Sigmoid colon (tissue), 7 donors: ENCODE measurements at places on chromosomes 1 and 21. TPM values are rescaled to one million over a fixed set of nuclear protein-coding genes. Genes with fewer than 3 reads are reported as not detected.

Gene FCN3
- 0.49 TPM for total RNA-seq

Gene WNT9A
- 25.5 TPM for total RNA-seq

Gene SLC1A7
- total RNA-seq = 0.16 TPM

Gene RCSD1
- 9.4 TPM for total RNA-seq

Gene PTCH2
- 0.68 TPM for total RNA-seq

Gene PROK1
- not detected for total RNA-seq

Gene CNR2
- not detected for total RNA-seq

Gene EFNA1
- 15.5 TPM for total RNA-seq

Gene SHISA4
- total RNA-seq = 17.1 TPM

Gene SAMD11
- 4.6 TPM for total RNA-seq

Gene LRRIQ3
- total RNA-seq = 0.81 TPM

Gene FAM151A
- not detected for total RNA-seq

Gene CFHR5
- not detected for total RNA-seq

Gene GNAT2
- total RNA-seq = not detected

Gene PM20D1
- total RNA-seq = not detected

Gene E2F2
- 0.28 TPM for total RNA-seq

Gene PRKAA2
- 25.3 TPM for total RNA-seq

Gene HTR6
- not detected for total RNA-seq

Gene POU3F1
- total RNA-seq = not detected
